ENCODE measurements at places on chromosomes 3 and 15.

DNA sequence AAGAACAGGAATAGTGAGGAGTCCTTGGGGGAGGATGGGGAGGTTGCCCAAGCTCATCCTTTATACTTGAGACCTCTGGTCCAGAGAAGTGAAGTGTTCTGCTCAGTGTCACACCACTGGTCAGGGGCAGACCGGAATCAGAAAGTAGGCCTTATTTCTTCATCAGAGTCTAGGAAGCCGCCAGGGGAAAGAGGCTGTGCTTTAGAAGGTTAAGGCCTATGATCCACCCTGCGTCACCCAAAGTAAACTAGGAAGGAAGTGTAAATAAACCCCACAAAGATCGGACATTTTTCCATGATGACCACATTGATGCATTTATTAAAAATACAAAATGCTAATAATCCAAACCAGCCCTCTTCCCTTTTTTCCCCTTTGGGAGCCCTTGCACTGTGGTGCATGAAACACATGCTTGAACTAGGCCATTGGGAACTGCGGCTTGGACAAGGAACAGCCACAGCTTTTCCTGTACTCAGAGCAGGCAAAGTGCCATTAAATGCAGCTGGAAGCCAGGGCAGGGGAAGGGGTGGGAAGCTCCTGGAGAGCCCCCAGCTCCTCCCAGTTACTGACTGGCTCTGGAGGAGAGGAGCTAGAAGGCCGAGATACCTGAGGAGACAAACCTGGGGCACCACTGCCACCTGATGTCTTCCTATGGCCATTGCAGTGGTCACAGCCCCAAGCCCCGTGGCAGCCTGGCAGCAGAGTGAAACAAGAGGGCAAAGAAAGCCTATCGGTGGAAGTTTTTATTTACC, 37.0 kb downstream of the CDC25A start:
- peak; percentile 42 for DNase-seq

GRCh38 chr3:65078748-65079147, 390.9 kb upstream of the ADAMTS9 start:
- DNase-seq = no peak

DNA sequence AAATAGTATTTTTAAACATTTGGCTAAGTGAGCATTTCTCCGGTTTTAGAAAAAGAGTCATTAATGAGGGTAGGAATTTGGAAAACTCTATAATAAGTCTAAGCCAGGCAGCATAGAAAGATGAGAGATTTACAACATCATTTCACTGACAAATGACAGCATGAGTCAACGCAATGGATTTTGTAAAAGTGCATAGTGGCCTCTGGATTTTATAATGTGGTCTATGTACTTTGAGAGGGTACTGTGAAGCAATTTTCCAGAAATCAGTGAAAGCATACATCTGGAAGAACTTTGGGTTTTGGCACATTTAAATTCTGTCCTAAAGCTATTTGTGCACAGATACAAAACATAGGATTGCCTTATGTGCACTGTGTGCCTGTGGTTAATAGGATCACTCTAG, 130.8 kb upstream of the CCNL1 start:
- DNase-seq = no peak

GRCh38 chr3:146640955-146641867, 36.1 kb upstream of the PLSCR5 start:
- peak; percentile 40 for DNase-seq

DNA sequence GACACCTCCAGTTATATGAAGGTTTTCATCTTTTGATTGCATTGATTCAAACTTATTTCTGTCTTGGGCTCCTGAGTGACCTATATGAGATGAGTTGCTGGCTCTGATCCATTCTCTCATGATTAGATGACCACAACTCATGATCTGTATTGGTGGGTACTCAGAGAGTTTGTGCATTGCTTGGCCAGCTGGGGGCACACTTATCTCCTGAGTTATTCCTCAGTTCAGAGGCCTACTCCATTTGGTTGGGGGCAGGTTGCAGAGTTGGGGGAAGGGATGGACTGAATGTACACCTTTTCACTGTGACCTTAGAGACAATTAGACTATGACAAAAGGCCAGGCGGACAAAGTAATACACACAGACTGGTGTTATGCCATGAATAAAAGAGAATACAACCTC, 166.2 kb upstream of the SEMA6D start:
- no peak for DNase-seq

DNA sequence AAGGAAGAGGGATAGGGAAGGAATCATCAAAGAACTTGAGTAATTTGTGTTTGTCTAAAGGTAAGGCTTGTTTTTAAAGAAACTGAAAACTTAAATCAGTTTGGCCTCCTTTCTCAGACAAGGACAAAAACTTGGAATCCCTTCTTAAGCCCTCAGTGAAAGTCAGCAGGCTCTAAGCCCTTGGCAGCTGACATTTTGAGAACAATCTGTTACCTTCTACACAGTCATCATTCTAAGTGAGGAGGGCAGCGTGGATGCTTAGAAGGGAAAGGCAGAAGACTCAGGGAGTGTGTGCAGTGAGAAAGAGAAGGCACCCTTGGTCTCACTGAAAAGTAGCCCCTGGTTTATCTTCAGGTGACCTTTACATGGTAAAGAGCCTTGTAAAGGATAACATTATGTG, 10.8 kb downstream of the HSPBAP1 start:
- no peak for DNase-seq

DNA sequence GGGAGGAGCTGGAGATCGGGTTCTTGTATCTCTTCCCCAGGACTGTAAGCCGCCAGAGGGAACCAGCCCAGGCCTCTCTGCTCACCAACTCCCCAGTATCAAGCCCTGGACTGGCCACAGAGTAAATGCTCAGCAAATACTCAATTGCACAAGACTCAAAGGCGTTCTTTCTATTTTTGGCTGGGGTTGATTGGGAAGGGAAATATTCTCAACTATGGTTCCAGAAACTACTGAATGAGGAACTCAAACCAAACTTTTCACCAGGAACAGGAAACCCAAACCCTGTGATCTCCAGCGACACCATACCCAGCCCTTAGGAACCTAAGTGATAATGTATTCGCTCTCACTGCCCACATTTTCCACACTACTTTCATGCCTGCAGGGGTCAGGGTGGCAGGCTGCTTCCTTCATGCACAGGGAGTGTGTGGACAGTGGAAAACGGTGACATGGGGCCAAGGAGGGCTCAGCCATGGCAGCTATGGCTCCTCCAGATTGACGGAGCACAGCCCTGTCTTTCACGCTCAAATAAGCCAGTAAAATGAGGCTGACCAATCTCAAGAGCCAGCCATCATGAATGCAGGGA, 124.7 kb upstream of the RAD18 start:
- no peak for DNase-seq

- DNase-seq = no peak
Observed at GRCh38 chr3:155960060-155960459, 89.6 kb downstream of the GMPS start.

- no peak for DNase-seq
Observed at GRCh38 chr3:150218841-150219240, 189.3 kb upstream of the TSC22D2 start.

- DNase-seq = no peak
Observed at GRCh38 chr3:153284282-153284938, 122.4 kb downstream of the RAP2B start.

DNA sequence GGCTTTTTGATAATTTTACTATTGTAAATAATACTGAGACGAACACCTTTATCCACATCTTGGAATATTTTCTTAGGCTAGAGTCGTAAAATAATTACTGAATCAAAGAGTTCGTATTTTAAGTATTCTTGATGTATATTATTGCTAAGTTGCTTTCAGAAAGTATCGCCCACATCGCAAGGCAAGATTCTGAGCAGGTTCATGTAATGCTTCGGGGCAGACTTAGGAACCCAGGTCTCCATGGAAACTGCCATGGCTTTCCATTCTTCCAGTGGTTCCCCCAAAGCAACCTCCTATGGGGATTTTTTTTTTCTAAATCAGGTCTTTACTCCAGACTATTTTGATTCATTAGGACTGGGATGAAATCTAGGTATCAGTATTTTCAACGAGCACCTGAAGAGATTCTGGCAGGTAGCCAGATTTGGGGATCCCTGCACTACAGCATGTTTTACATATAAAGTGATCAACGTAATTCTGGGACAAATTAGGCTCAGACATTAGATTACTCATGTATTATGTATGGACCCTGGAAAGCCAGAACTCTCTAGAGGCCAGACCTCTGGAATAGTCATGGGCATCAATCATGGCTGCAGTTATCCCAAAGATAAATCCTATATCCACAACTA, 86.5 kb downstream of the B3GNT5 start:
- DNase-seq = peak; percentile 63

DNA sequence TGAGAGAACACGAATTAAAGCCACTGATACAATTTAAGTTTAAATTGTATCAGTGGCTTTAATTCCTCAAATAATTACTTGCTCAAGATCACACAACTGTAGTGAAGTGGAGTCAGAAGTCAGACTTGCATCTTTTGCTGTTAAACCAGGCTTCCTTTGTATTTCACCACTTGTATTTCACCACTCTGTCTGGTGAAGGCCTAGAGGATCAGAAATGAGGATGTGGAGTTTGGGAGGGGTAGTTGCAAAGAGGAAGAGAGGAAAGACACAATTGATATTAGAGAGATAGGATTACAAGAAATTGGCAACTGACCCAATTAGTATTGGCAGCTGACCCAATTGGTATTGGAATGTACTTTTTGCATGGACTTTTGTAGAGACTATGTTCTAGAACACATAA, 288.1 kb upstream of the GPR149 start:
- no peak for DNase-seq

- no peak for DNase-seq
Observed at GRCh38 chr15:82552861-82553260, 12.6 kb upstream of the RPS17 start.

DNA sequence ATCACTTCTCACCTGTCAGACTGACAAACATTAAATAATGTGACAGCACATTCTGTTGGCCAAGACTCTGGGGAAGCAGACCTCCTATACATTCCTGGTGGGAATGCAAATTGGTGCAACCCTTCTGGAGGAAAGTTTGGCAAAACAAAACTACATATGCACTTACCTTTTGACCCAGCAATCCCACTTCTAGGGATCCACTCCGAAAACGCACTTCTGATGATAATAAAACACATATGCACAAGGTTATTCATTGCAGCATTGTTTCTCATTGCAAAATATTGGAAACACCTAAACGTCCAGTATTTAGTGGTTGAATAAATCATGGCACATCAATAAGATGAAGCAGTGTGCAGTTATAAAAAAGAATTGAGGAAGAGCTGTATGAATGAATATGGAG, 145.5 kb upstream of the ABHD17C start:
- DNase-seq = no peak

GRCh38 chr3:136305879-136306278, 55.7 kb downstream of the PCCB start:
- DNase-seq = no peak

DNA sequence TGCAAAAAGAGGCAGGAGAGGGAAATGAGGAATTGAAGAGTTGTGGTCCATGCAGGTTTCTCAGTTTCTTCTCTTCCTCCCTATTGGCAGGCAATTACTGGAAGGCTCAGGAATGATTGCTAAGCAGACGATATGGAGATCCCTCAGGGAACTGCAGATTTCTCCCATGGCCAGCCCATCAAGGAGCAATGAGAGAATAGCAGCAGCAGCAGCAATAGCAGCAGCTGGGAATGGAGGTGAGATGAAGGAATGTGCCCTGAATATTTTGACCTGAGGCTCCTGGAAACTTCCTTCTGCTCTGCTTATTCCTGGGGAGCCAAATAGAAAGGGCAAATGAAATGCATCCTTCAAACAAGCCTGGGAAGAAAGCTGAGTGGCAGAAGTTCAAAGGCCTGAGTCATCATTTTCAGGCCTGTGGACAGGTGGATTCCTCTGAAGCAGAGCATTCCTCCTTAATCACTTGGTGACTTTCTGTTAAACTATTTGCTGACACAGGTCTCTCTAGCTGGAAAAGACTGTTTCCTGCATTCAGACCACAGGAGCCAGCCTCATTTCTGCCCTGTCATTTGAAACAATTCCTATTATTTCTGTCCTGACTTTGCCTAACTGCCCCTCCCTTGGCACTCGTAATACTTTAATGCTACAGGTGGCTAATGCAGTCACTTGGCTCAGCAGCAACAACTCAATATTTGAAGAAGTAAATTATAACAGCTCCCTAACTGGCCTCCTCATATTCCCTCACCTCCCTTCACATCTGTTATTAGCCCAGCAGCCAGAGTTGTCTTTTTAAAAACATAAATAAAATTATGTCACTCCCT, 146.9 kb upstream of the GADL1 start:
- DNase-seq = no peak

- no peak for DNase-seq
Observed at GRCh38 chr3:185070491-185071286, 82.2 kb downstream of the C3orf70 start.

DNA sequence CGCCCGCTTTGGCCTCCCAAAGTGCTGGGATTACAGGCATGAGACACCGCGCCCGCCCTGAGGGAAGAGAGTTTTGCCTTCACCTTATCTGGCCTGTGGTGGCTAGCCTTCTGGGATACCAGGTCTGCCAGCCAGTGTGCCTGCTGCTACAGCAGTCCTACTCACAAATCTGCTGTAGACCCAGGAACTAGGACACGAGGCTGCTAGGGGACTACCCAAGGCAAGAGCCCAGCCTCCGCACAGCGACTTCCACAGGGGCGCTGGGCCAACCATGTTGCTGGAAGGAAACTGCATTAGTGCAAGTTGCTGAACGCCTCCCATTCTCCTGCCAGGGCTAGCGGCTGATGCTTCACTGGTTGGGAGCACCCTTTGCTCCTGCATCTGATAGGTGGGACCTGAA, 53.7 kb downstream of the DHX30 start:
- no peak for DNase-seq

DNA sequence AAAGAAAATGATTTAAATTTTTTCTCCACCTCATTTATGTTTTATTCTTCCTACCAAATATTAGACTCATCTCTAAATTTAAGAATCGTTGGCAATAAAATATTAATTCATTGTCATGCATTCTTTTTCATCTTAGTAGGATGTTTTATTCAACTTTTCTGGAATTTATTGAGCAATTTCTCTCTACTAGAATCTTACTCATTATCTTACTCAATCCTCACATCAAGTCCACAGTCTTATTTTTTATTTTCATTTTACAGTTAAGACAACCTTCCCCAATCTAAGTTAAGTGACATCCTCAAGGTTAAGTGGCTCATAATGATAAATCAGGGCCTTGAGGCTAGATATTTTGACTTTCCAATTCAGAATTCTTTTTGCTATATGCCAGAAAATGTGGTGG, 15.9 kb upstream of the ALDH1A2 start:
- DNase-seq = no peak

DNA sequence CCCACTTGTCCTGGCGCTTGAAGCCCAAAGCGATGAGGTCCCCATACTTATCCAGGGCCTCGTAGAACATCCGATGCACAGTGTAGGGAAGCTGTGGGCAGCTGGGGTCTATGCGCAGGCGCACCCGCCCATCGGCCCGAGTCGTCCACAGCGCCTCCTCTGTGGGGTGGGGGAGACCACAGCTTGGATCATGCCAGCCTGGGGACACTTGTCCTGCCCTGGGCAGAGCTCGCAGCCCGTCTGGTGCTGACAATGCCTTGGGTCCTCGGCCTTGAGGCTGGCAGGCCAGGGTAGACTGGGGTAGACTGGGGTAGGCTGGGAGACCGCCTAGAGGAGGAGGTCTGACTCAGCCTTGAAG, 39.8 kb downstream of the ACSBG1 start:
- DNase-seq = no peak

All from NCI-H1105 (cell line).